ENCODE measurements at places on chromosomes 5 and 9. TPM values are rescaled to one million over a fixed set of nuclear protein-coding genes. Genes with fewer than 3 reads are reported as not detected.

DNA sequence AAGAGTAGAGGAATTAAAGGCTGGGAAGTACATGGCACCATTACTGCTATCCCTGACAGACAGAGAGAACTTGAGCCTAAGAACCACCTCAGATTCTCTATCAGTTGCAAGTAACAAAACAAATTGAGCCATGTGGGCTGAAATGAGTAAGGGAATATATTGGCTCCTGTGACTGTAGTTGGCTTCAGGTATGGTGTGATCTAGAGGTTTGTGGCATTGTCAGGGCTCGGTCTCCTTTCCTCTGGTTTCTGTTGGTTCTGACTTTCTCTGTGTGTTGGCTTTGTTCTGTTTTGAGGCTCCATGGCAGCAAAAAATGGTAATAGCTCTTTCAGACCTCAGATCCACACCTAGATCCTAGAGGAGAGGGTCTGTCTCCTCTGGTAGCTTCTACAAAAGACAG lies 5.7 kb downstream of the GALNT10 start:
- H3K27me3 ChIP-seq: no peaks in the 10 kb centered on the region
- no peak overlapping the region for H3K27ac ChIP-seq
- H3K36me3 ChIP-seq: peaks cover 20% of the 10 kb centered on the region
- no peak overlapping the region for H3K4me3 ChIP-seq
- peaks cover 62% of the 10 kb centered on the region for H3K4me1 ChIP-seq

DNA sequence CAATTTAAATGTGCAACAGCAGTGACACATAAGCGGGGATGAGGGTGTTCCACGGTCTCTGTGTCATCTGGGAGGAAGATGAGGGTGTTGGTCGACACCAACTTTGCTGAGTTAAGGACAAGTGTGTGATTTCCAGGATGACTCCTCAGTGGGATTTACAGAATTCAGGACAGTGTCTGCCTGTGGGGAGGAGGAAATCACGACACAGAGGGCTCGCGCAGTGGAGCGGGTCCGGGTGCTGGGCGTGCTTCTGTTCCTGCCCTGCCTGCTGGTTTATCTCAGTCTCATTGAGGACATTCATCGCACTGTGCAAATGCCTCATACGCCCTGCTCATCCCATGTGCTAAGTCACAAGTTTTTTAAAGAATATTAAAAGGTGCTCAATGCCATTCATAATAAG lies 73.7 kb upstream of the ADAMTS2 start:
- H3K27me3 ChIP-seq: peaks cover 4% of the 10 kb centered on the region
- no peak for DNase-seq
- H3K27ac ChIP-seq: no peak overlapping the region
- no peak overlapping the region for H3K4me3 ChIP-seq
- no peaks in the 10 kb centered on the region for H3K4me1 ChIP-seq
- no peaks in the 10 kb centered on the region for H3K36me3 ChIP-seq

GRCh38 chr9:99855467-99856176 lies 33.9 kb downstream of the NR4A3 start:
- H3K27me3 ChIP-seq: no peaks in the 10 kb centered on the region
- H3K36me3 ChIP-seq: peaks cover 77% of the 10 kb centered on the region
- H3K27ac ChIP-seq: no peak overlapping the region
- H3K4me3 ChIP-seq: no peak overlapping the region
- peaks cover 26% of the 10 kb centered on the region for H3K4me1 ChIP-seq

The ELOVL7 gene
- not detected for total RNA-seq

The CAMK2A gene
- not detected for total RNA-seq

The MSMP gene
- 0.67 TPM for total RNA-seq

All from activated CD8-positive, alpha-beta T cell treated with anti-CD3 and anti-CD28 coated beads for 36 hours (primary cell).